H4 (cell line): ENCODE measurements at places on chromosomes 2 and 18.
A peak's percentile ranks its signal among the peaks of the same experiment; 100 is the strongest.

- no peak for DNase-seq
Observed at GRCh38 chr2:239020541-239021041, 172.7 kb downstream of the TWIST2 start.

DNA sequence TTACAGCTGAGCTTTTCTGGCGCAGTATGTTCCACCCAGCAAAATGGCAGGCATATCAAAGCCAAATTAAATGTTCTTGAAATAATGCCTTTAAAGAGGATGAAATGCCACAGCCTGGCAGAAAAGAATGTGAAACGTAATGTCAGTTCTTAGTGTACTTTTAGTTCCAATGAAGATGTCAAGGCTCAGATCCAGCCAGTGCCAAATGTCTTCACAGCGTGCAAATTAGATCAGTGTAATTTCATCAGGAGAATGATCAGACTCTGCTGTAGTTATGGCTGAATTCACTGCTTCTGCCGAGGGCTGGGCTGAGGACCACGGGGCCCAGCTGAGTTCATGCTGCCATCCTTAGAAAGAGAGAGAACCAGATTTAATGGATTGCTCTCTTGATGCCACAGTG, 78.7 kb upstream of the ITGA4 start:
- DNase-seq: no peak

DNA sequence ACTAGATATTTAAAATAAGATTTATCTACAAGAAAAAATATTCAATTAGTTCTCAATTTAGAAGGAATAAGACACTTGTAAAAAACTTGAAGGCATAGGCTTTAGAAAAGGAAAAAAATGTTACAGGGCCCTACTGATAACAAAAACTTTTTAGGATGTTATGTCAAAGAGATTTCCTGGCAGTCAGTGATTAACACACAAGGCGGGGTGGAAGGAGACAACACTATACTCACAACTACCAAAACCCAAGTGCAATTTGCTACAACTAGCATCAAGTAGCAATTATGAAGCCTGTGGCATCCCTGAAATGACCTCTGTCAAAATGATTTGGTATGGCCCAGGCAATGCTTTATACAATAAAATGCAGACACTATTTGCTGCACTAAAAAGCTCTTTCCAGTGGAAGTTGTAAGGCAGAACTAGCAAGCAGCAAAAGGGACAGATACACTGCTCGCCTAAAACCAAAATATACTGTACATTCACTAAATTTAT, 15.3 kb downstream of the STRN start:
- DNase-seq: no peak

DNA sequence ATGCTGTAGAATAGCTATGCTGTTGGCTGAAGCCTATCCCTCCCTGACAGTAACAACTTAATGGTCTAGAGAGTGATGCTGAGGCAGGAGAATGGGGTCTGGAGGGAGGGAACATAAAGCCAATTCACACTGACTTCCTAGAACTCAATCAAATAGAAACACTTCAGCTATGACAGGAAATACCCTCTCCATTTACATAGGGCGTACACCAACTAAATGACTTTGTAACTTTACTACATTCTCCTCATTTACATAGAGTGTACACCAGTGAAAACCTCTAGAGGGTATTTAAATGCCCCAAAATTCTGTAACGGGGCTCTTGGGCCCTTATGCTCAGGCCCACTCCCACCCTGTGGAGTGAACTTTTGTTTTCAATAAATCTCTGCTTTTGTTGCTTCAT, 41.5 kb downstream of the YPEL5 start:
- no peak for DNase-seq

- no peak for DNase-seq
Observed at GRCh38 chr2:96964221-96964905, 22.0 kb downstream of the FAM178B start.

DNA sequence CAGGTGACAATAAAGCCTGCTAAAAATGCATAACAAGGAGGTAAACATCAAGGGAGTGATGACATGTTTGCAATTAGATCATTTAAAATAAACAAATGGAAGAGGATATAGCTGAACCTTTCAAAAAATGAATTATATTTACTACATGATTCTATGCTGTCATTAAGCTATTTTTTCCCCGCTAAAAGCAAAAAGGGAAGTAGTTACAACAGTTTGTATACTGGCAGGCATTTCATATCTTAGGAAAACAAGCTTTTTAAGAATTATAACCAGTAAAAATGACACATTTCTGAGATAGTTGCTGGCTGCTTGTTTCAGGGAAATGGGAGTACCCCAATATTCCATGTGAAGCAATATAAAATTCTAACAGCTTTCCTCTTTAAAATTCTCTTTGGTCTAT, 89.1 kb upstream of the ITGB6 start:
- DNase-seq: no peak

DNA sequence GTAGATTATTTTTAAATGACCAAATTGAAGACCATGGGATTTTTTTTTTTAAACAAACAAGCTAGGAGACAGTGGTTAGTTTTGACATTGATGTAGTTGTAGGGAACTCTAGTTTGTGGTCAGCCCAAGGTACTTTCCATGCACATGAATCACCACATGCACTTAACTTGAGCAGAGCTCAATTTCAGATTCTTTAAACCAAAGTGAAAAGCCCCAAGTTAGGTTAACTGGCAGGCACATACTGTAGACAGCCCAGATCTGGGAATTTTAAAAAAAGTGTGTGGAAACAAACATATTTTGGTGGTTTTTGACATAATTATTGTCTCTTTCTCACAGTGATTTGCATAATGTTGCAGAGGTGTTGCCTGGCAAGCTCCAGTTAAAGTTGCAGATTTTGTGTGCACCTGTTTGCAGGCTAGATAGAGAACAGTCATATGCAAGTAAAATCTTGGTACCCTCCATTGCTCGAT, 88.4 kb downstream of the BCL2L11 start:
- DNase-seq: peak; percentile 69

DNA sequence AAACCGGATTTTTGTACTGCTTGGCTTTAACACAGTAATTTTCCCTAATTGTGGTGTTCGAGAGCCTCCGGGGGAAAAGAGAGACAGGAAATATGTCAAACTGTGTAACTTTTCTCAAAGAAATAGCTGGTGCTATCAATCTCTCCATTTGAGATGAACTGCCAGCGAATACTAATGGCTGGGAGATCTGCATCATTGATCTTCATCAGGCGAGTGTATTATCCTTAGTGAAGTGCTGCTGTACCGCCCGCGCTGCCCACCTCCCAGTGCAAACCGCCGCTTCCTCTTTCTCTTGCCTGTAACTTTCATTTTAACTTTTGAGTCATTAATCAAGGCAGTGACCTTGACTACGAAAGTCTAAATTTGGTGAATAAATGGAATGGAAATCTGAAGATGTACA, 246.1 kb upstream of the ST6GAL2 start:
- DNase-seq: no peak

GRCh38 chr2:34498561-34498960, 899.5 kb upstream of the FAM98A start:
- DNase-seq: no peak
